NCI-H460 (cell line): ENCODE measurements at places on chromosomes 12 and 14. TPM values are rescaled to one million over a fixed set of nuclear protein-coding genes. Genes with fewer than 3 reads are reported as not detected.

ARHGAP9 gene
- total RNA-seq = not detected in 2 replicates

RNASE2 gene
- not detected in 2 replicates for total RNA-seq

DCD gene
- not detected in 2 replicates for total RNA-seq

GRCh38 chr14:54347044-54347443 is 49.8 kb upstream of the CDKN3 start:
- DNase-seq = no peak

DNA sequence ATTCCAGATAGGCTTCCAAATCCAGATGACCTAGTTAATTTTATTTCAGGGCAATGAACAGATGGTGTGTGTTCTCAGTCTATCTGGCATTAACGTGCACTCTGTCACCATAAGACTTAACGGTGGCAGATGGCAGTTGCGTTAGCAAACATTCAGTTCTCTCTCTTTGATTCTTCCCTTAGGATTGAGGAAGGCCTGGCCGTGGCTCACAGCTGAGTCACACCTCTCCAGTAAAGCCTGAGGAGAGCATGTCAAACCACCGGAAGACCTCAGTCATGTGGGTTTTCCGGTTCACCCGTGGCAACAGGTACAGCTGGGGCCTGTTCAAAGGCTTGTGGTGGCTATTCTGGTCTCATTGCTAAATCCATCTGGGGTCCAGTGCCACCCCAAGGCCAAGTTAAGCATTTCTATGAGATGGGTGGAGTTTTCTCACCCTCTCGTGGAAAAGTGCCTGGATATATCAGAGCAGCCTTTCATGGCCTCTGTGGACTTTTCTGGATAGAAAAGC is 545.1 kb upstream of the ATP2B1 start:
- DNase-seq = peak; percentile 15

USP44 gene
- total RNA-seq = 0.09 TPM in 1 of 2 replicates, not detected in the other
